Activated B cell treated with CpG ODN at 0.5 μM for 24 hours (primary cell): ENCODE measurements at places on chromosomes 7 and 10.

DNA sequence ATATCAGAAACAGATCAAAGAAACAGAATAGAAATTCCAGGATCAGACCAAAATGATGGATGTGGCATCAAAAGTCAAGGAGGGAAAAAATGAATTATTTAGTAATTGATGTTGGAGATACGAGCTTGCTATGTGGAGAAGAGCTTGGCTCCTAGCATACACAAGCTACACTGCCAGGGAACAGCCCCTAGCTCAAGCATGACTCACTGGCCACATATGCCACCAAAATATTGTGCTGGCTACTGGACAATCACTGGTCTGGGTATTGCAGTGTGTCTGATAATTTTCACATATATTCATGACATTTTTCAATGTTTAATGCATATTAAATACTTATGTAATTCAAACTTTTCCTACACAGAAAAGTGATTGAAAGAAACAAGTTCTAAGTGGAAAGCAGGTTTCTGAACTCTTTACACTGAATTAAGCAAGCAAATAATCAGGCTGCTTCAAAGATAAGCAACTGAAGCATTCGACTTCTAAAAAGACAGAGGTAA is 59.3 kb downstream of the OAT start:
- no peak for DNase-seq
- H3K36me3 ChIP-seq = peaks cover 2% of the 10 kb centered on the region
- peaks cover 7% of the 10 kb centered on the region for H3K27me3 ChIP-seq
- no peak overlapping the region for H3K4me3 ChIP-seq

DNA sequence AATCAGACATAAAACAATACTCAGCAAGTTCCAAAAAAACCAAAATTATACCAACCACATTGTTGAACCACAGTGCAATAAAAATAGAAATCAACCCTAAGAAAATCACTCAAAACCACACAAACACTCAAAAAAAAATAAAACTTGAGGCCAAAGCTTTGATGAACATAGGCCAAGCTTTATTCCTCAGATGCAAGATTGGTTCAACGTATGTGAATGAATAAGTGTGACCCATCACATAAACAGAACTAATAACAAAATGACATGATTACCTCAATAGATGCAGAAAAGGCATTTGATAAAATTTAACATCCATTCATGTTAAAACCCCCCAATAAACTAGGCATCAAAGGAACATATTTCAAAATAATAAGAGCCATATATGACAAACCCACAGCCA is 506.1 kb upstream of the FZD8 start:
- H3K27me3 ChIP-seq = no peaks in the 10 kb centered on the region
- no peak overlapping the region for H3K4me3 ChIP-seq
- H3K36me3 ChIP-seq = no peaks in the 10 kb centered on the region
- H3K27ac ChIP-seq = no peak overlapping the region
- no peak for DNase-seq
- no peaks in the 10 kb centered on the region for H3K4me1 ChIP-seq

GRCh38 chr7:128904381-128905197 is 5.9 kb downstream of the KCP start:
- H3K4me1 ChIP-seq = peaks cover 8% of the 10 kb centered on the region
- H3K27ac ChIP-seq = no peak overlapping the region
- no peak for DNase-seq
- no peak overlapping the region for H3K4me3 ChIP-seq

- H3K36me3 ChIP-seq = no peaks in the 10 kb centered on the region
- no peaks in the 10 kb centered on the region for H3K4me1 ChIP-seq
- H3K27ac ChIP-seq = no peak overlapping the region
- no peak for DNase-seq
Measured at GRCh38 chr7:99605527-99605926, 7.5 kb downstream of the TMEM225B start.

DNA sequence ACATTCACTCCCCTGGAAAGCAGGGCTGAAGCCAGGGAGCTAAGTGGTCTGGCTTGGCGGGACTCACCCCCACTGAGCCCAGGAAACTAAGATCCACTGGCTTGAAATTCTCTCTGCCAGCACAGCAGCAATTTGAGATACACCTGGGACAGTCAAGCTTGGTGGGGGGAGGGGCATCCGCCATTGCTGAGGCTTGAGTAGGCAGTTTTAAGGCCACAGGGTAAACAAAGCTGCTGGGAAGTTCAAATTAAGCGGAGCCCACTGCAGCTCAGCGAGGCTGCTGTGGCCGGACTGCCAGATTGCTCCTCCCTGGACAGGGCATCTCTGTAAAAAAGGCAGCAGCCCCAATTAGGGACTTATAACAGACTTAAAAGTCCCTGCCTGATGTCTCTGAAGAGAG is 108.2 kb upstream of the FAM13C start:
- no peaks in the 10 kb centered on the region for H3K4me1 ChIP-seq
- H3K27ac ChIP-seq = no peak overlapping the region
- no peaks in the 10 kb centered on the region for H3K27me3 ChIP-seq
- H3K36me3 ChIP-seq = no peaks in the 10 kb centered on the region
